ENCODE measurements at places on chromosomes 4 and X.

GRCh38 chr4:147578051-147578476 is 39.1 kb upstream of the TMEM184C start:
- DNase-seq: no peak

GRCh38 chrX:48802089-48802904 is 430 bp downstream of the HDAC6 start:
- peak; percentile 5 for DNase-seq

GRCh38 chr4:26088433-26088928 is 174.5 kb downstream of the SMIM20 start:
- DNase-seq: no peak

GRCh38 chr4:144209491-144209890 is 69.0 kb upstream of the GYPA start:
- DNase-seq: no peak

GRCh38 chrX:39759526-39760224 is 338.1 kb downstream of the BCOR start:
- no peak for DNase-seq

- DNase-seq: no peak
Observed at GRCh38 chr4:43341741-43342140, 449.2 kb downstream of the GRXCR1 start.

- DNase-seq: no peak
Observed at GRCh38 chr4:166386491-166387360, 513.7 kb downstream of the TLL1 start.

DNA sequence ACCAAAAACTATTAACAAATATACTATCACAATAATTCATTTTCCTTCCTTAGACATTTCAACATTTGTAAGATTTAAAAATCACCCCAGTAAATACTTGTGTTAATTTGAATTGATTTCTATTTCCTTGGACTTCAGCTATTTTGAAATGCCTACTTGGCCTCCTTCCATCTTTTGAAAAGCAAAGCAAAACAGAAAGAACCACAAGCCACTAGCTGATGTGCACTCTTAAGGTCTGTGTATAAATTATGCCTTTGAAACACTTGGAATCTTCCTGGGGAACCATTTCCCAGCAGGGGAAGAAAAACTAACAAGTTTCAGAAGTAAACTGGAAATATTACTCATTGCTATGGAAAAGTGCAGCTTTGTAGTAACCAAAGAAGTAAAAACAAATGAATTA is 139.8 kb downstream of the CLCN4 start:
- no peak for DNase-seq

GRCh38 chrX:39418254-39418704 is 617.0 kb downstream of the MID1IP1 start:
- no peak for DNase-seq

- DNase-seq: no peak
Observed at GRCh38 chrX:7330971-7331746, 183.2 kb upstream of the PUDP start.

GRCh38 chrX:67574696-67575095 is 30.9 kb downstream of the AR start:
- DNase-seq: no peak

GRCh38 chr4:62531731-62532130 is 1331.6 kb downstream of the ADGRL3 start:
- DNase-seq: no peak

GRCh38 chr4:38078590-38079421 is 118.6 kb downstream of the PTTG2 start:
- DNase-seq: no peak

DNA sequence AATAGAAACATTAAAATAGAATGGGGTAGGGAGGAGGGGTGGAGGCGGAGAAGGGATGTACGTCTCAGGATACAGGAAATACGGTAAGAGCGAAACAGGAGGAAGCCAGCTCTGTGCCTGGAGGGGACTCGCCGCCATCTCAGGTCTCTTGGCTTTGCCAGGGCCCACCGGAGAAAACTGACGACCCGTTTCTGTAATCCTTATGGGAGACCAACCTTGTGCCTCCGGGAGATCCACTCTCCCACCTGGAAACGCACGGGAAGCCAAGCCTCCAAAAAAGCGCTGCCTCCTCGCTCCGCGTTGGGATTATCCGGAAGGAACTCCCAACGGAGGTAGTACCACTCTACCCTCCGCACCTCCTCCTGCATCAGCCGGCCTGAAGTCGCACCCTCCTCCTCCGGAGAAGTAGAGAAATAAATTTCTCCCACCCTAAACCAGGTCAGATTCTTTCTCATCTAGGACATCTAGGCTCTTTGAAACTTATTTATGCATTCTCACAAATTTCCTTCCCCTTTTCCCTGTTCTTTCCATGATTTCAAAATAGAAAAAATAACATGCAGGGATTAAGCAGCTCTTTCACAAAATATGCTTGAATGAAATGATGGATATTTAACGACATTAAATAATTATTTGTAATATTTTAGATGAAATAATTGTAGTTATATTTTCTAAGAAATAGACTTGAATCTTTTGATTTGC is at the start of gene NBDY:
Gene NBDY (plus strand): TSS at position 92 of the 699 bp plus-strand sequence. CDS start 111 bp downstream, at position 203.
- no peak for DNase-seq

DNA sequence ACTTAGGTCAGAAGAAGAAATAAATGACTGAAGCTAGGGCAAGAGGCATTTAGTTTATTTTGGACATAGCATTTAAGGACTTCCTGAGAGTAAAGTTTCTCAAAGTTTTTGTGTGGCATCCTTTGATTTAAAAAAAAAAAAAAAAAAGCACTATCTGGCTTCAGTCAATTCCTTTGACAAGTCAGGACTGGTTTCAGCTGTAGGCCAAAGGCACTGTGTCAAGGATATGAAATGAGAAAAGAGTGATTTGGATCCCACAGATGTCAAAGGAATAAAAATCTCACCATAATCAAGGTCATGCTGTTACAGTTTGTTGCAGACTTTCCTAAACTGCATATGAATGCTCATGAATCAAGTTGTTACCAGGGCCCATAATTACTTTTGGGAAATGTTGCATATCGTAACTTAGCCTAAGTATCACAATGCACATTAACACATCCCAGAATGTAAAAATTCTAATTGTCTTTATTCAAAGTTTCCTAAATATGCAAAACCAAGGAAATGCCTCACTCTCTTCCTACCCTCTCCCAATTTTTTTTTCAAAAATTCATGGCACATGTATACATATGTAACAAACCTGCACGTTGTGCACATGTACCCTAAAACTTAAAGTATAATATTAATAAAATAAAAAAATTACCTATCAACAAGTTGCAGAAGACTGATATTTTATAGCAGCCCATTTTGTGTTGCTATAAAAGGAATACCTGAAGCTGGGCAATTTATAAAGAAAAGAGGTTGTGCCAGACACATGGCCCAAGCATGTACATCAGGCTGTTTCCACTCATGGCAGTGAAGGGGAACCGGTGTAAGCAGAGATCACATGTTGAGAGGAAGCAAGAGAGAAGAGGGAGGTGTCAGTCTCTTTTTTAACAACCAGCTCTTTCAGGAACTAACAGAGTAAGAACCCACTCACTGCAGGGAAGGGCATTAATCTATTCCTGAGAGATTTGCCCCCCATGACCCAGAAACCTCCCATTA is 33.7 kb upstream of the ADAMTS3 start:
- no peak for DNase-seq
